CD8-positive, alpha-beta memory T cell (primary cell): ENCODE measurements at places on chromosomes 11 and 22. TPM values are rescaled to one million over a fixed set of nuclear protein-coding genes. Genes with fewer than 3 reads are reported as not detected.

DNA sequence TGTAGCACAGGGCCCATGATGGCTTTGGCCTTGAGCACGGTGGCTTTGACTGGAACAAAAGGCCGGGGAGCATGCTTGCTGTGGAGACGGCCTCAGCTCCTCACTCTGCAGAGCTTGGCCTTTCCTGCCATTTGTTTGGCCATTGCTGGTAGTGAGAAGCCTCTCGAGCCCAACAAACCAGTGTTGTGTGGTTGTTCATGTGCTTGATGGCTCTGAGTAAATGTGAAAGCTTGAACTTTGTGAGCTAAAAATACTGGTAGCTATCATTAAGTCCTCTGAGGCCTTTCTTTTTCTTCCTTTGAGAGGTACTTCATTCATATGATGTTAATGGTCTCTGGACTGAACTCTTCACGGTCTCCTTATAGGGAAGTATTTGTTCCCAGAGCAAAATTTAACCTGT is 39.6 kb downstream of the NAT10 start:
- no peaks in the 10 kb centered on the region for H3K4me1 ChIP-seq
- H3K27ac ChIP-seq: no peak overlapping the region
- no peak overlapping the region for H3K4me3 ChIP-seq
- no peak for DNase-seq

- DNase-seq: no peak
- no peak overlapping the region for H3K27ac ChIP-seq
- H3K27me3 ChIP-seq: no peaks in the 10 kb centered on the region
- no peak overlapping the region for H3K4me3 ChIP-seq
- no peaks in the 10 kb centered on the region for H3K36me3 ChIP-seq
Measured at GRCh38 chr11:58134151-58134550, 8.8 kb upstream of the OR9I1 start.

- no peak for DNase-seq
- H3K36me3 ChIP-seq: no peaks in the 10 kb centered on the region
- H3K4me1 ChIP-seq: no peaks in the 10 kb centered on the region
- no peak overlapping the region for H3K4me3 ChIP-seq
- H3K27me3 ChIP-seq: peaks cover 4% of the 10 kb centered on the region
- H3K27ac ChIP-seq: no peak overlapping the region
Measured at GRCh38 chr22:35131525-35132000, 65.6 kb downstream of the ISX start.

- no peaks in the 10 kb centered on the region for H3K4me1 ChIP-seq
- no peaks in the 10 kb centered on the region for H3K36me3 ChIP-seq
- H3K27me3 ChIP-seq: no peaks in the 10 kb centered on the region
- H3K4me3 ChIP-seq: no peak overlapping the region
- no peak overlapping the region for H3K27ac ChIP-seq
Measured at GRCh38 chr11:16561150-16561549, 177.3 kb upstream of the C11orf58 start.

GRCh38 chr11:61994981-61995380 is 27.5 kb upstream of the FTH1 start:
- H3K4me3 ChIP-seq: no peak overlapping the region
- no peaks in the 10 kb centered on the region for H3K4me1 ChIP-seq
- no peaks in the 10 kb centered on the region for H3K27me3 ChIP-seq
- no peaks in the 10 kb centered on the region for H3K36me3 ChIP-seq

DNA sequence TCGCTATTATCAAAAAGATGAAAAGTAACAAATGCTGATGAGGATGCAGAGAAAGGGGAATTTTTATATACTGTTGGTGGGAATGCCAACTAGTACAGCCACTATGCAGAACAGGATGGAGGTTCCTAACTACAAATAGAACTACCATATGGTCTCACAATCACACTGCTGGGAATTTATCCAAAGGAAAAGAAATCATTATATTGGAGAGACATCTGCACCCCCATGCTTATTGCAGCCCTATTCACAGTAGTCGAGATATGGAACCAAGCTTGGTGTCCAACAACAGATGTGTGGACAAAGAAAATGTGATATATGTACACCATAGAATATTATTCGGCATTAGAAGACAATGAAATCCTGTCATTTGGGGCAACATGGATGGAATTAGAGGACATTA is 19.6 kb upstream of the POU2AF2 start:
- H3K4me1 ChIP-seq: peaks cover 23% of the 10 kb centered on the region
- DNase-seq: no peak
- H3K36me3 ChIP-seq: no peaks in the 10 kb centered on the region
- H3K27me3 ChIP-seq: no peaks in the 10 kb centered on the region
- no peak overlapping the region for H3K4me3 ChIP-seq
- no peak overlapping the region for H3K27ac ChIP-seq

The KRTAP5-2 gene
- not detected for total RNA-seq

GRCh38 chr11:122775675-122776271 is 62.5 kb upstream of the CRTAM start:
- H3K4me3 ChIP-seq: no peak overlapping the region
- no peaks in the 10 kb centered on the region for H3K27me3 ChIP-seq
- no peak for DNase-seq

The FOLR1 gene
- not detected for total RNA-seq

The SAA2 gene
- total RNA-seq: not detected

The MRGPRX3 gene
- not detected for total RNA-seq

DNA sequence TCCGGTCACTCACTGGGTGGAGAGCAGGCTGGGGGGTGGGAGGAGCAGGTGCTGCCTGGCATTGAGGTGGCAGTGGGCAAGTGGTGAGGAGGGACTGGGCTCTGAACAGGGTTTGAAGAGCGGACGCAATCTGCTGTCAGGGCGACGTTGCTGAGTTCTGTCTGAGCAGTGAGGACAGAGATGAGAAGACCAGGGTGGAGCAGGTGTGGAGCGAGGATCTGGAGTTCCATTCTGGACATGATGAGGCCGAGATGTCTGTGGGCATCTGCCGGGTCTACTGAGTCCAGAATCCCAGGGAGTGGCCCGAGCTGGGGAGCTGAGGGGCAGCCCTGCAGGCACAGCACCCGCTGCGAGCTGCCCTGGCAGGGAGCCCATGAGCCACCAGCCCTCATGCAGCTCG is 2.2 kb upstream of the MOV10L1 start:
- no peak for DNase-seq
- H3K27ac ChIP-seq: no peak overlapping the region
- H3K4me1 ChIP-seq: no peaks in the 10 kb centered on the region
- no peaks in the 10 kb centered on the region for H3K36me3 ChIP-seq
- H3K27me3 ChIP-seq: no peaks in the 10 kb centered on the region

The THOC5 gene
- 62.6 TPM for total RNA-seq

- no peak for DNase-seq
- H3K36me3 ChIP-seq: no peaks in the 10 kb centered on the region
- no peaks in the 10 kb centered on the region for H3K27me3 ChIP-seq
- H3K27ac ChIP-seq: no peak overlapping the region
- H3K4me3 ChIP-seq: no peak overlapping the region
Measured at GRCh38 chr11:6572215-6572614, 31.2 kb downstream of the RRP8 start.

- DNase-seq: no peak
- H3K27me3 ChIP-seq: no peaks in the 10 kb centered on the region
- no peaks in the 10 kb centered on the region for H3K36me3 ChIP-seq
- no peaks in the 10 kb centered on the region for H3K4me1 ChIP-seq
- no peak overlapping the region for H3K4me3 ChIP-seq
Measured at GRCh38 chr11:122179961-122180834, 64.2 kb upstream of the BLID start.

GRCh38 chr11:312092-312816 is 1.6 kb upstream of the IFITM1 start:
- H3K4me1 ChIP-seq: peaks cover 46% of the 10 kb centered on the region
- peak overlapping the region; percentile 88 for H3K27ac ChIP-seq
- H3K36me3 ChIP-seq: peaks cover 8% of the 10 kb centered on the region
- H3K27me3 ChIP-seq: no peaks in the 10 kb centered on the region

The IRAG1 gene
- not detected for total RNA-seq

The CNTF gene
- total RNA-seq: 3.4 TPM

GRCh38 chr11:112588252-112588694 is 327.6 kb upstream of the PLET1 start:
- H3K36me3 ChIP-seq: no peaks in the 10 kb centered on the region
- no peak overlapping the region for H3K27ac ChIP-seq
- DNase-seq: peak; percentile 20
- no peak overlapping the region for H3K4me3 ChIP-seq

DNA sequence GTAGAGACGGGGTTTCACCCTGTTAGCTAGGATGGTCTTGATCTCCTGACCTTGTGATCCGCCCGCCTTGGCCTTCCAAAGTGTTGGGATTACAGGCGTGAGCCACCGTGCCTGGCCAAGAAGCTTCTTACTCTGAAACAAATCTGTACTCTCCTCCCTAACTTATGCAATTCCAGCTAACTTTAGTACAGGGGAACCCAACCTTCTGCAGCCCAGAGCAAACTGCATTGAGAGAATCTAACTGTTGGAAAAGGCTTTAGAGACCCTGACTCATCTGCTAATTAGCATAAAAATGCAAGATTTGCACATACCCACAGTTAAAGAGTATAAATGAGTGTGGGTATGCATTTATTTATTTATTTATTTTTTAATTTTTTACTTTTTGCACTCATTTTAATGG is 64.8 kb downstream of the APOL5 start:
- H3K36me3 ChIP-seq: no peaks in the 10 kb centered on the region
- no peak overlapping the region for H3K4me3 ChIP-seq
- no peaks in the 10 kb centered on the region for H3K4me1 ChIP-seq
- no peak for DNase-seq

The APLP2 gene
- total RNA-seq: 60.1 TPM

- H3K4me1 ChIP-seq: no peaks in the 10 kb centered on the region
- H3K4me3 ChIP-seq: no peak overlapping the region
- no peaks in the 10 kb centered on the region for H3K36me3 ChIP-seq
- DNase-seq: no peak
- H3K27ac ChIP-seq: no peak overlapping the region
Measured at GRCh38 chr11:107713009-107713408, 1.2 kb upstream of the SLN start.

DNA sequence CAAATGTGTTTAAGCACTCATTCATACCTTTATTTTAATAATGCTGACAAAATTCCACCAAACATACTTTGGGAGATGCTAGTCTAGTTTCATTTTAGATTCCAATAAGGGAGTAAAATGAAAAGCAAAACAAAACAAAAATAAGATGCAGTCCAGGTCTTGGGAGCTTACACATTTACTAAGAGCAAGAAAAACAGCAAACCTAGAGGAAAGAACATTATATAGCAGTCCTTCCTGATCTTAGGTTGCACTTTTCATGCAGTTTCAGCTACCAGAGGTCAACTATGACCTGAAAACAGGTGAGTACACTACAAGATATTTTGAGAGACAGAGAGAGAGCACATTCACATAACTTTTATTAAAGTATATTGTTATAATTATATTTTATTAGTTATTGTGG is 1100.9 kb downstream of the DLG2 start:
- no peak overlapping the region for H3K4me3 ChIP-seq
- no peak overlapping the region for H3K27ac ChIP-seq
- no peak for DNase-seq
- H3K27me3 ChIP-seq: no peaks in the 10 kb centered on the region

The ACTN3 gene
- total RNA-seq: 0.31 TPM

The CDPF1 gene
- 10.0 TPM for total RNA-seq

The NNMT gene
- total RNA-seq: not detected

DNA sequence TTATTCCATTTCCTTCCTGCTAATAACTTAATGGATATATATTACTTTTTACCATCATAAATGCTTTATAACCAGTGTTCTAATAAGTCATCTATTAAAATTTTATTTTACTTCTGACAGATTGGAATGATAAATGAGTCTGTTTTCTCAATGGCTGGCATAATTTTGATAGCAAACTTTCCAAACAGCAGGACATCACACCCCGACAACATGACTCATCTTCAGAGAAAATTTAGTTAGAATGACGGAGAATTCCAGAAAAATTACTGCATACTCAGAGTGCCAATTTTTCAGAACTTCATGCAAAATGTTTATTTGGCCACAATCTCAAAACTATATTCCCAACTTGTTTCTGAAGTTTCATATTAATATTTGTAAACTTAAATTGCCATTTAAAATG is 174.4 kb downstream of the SWAP70 start:
- no peak for DNase-seq
- no peaks in the 10 kb centered on the region for H3K27me3 ChIP-seq
- no peaks in the 10 kb centered on the region for H3K36me3 ChIP-seq
- H3K4me1 ChIP-seq: peaks cover 14% of the 10 kb centered on the region
- H3K4me3 ChIP-seq: no peak overlapping the region
- H3K27ac ChIP-seq: no peak overlapping the region

DNA sequence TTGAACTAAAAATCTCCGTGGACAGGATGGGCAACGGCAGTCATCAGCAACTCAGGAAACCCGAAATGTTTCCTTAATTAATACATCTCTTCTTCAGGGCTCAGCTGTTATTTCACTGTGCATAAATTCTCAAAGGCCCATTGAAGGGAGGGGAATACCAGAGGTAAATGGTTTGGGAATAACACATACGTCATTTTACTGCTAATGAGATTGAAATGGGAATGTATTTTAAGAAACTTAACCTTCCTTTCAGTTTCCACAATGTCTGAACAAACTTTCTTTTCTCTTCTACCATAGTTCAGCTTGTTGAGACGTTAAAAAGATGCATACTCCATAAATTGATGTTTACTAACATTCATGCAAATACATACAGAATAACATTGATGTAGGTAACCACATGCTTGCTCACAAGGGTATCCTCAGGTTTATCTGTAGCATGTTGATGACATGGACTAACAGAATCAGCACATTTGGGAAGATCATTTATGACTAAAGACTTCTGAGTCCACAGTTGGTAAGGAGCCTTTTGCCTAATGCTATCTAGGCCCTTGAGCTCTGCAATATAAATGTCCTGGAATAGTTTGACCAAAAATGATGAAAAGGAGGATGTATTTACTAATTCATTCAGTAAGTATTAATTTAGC is 7.7 kb upstream of the PRRG4 start:
- H3K27ac ChIP-seq: no peak overlapping the region
- H3K27me3 ChIP-seq: no peaks in the 10 kb centered on the region
- no peaks in the 10 kb centered on the region for H3K36me3 ChIP-seq
- no peak for DNase-seq
- H3K4me3 ChIP-seq: no peak overlapping the region

The CDC42BPG gene
- 0.66 TPM for total RNA-seq

GRCh38 chr11:57514538-57515331 is 767 bp downstream of the SLC43A1 start:
- H3K27ac ChIP-seq: peak overlapping the region; percentile 61
- DNase-seq: peak; percentile 42

DNA sequence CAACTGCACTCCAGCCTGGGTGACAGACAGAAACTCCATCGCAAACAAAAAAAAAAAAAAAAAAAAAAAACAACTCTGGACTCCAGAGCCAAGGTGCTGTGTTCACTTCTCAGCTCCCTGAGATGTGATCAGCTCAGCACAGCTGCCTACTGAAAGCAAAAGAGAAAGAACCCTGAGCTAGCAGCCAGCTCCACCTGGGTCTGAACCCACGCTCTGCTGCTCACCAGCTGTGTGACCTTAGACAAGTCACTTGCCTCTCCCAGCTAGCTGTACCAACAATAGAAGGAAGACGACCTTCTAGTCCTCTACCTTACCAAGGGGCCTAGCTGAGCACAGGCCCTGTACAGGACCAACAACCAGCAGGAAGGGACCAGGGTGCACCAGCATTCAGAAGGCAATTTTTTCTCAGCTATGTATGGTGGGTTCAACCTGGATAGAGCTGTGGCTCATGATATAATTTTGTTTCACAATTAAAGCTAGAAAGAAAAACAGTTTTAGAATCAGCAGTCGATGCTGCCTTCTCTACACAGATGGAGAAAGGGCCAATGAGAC is 3.8 kb downstream of the DGCR2 start:
- H3K4me1 ChIP-seq: peaks cover 75% of the 10 kb centered on the region
- peaks cover 9% of the 10 kb centered on the region for H3K36me3 ChIP-seq
- no peaks in the 10 kb centered on the region for H3K27me3 ChIP-seq
- no peak overlapping the region for H3K4me3 ChIP-seq
